NCI-H187 treated with DMSO at 0.1 percent for 48 hours (cell line): ENCODE measurements at places on chromosomes 5 and 9.

DNA sequence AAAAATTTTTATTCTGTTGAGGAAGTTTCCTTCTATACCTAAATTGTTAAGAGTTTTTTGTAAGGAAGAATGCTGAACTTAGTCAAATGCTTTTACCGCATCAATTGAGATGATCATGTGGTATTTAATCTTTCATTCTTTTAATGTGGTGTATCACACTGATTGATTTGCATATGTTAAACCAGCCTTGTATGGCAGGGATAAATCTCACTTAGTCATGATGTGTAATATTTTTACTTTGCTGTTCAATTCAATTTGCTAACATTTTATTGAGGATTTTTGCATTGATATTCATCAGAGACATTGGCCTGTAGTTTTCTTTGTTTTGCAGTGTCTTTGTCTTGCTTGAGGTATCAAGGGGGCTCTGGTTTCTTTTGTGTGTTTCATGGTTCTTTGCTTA, 125.3 kb upstream of the MEF2C start:
- DNase-seq: no peak

DNA sequence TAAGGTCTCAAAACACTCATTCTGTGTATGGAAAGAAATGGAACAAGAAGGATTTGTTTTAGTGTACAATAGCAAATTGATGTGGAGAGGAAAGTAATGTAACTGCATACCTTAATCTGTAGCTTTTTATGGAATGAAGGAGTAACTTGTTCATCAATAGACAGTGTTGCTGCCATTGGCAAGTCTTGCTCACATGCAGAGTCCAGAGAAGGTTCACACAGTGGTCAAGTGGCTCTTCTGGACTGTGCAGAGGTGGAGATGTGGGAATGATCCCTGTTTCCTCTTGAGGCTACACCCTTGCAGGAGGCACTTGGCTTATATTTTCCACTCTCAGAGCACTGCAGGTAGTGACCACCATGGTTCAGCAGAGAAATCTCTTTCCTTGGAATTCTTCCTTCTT, 132.9 kb upstream of the ANKH start:
- no peak for DNase-seq

GRCh38 chr5:82513738-82514137, 235.6 kb upstream of the RPS23 start:
- DNase-seq: no peak

- no peak for DNase-seq
Measured at GRCh38 chr5:142692321-142692894, 6.5 kb upstream of the FGF1 start.

- DNase-seq: no peak
Measured at GRCh38 chr5:4093236-4093635, 497.6 kb downstream of the IRX1 start.

GRCh38 chr9:110700953-110701352, 32.4 kb downstream of the MUSK start:
- no peak for DNase-seq

- no peak for DNase-seq
Measured at GRCh38 chr5:94243612-94244011, 374.8 kb downstream of the KIAA0825 start.

- DNase-seq: no peak
Measured at GRCh38 chr5:42228279-42228678, 195.0 kb upstream of the GHR start.

DNA sequence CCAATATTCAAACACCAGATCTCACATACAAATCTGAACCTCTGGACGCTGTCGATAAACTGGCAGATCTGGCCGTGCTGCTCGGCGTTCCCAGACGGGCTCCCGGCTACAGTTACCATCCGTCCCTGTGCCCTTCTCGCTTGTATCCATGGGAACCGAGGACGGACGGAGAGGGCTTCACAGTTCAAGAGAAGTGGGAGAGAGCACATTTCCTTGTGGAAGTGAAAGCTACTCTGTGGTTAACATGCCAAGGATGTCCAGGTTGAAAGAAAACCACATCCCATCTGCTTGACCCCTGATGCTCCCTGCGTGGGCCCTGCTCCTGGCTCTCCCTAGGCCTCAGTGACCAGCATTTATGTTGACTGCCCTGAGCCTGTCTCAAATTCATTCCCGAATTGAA, 6.3 kb upstream of the DBN1 start:
- no peak for DNase-seq

DNA sequence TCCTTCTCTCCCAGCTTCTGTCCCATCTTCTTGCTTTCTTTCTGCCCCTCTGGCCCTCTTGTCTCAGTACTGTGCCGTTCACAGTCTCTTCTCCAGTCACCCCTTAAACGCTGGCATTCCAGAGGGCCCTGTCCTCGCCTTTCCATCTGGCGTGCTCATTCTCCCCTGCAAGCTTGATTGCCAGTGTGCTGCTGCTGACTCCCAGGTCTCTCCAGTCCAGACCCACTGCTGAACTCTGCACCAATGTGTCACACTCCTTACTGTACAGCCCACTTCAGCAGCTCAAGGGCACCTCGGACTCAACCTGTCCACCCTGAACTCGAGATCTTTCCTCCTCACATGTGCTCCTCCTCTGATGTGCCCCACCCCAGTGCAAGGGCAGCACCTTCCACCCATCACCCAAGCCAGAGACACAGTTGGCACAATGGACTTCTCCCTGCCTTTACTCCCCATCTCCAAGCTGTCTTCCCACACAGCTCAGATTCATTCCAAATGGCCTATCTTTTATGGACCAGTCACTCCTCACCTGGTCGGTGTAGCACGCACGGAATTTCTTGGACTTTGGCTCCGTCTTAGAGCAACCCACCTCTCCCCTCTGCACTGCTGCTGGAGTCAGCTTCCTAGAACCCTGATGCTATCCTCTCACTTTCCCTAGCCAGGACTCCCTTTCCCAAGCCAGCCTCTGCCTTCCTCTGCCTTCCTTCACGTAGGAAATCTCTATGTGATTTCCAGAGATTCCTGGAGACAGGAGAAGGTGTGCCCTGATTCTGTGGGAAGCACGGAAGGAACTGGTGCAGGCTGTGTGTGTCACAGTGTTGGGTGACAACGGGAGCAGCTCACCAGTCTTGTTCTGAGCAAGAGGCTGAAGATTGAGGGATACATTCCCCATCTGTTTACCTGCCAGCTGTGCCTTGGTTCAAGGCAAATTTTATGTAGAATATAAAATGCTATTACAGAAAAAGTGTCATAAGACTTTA, 26.0 kb upstream of the SLC2A8 start:
- no peak for DNase-seq

- no peak for DNase-seq
Measured at GRCh38 chr9:124726886-124727285, 44.2 kb downstream of the NR6A1 start.

GRCh38 chr5:80010754-80011392, 19.8 kb upstream of the MTX3 start:
- no peak for DNase-seq

DNA sequence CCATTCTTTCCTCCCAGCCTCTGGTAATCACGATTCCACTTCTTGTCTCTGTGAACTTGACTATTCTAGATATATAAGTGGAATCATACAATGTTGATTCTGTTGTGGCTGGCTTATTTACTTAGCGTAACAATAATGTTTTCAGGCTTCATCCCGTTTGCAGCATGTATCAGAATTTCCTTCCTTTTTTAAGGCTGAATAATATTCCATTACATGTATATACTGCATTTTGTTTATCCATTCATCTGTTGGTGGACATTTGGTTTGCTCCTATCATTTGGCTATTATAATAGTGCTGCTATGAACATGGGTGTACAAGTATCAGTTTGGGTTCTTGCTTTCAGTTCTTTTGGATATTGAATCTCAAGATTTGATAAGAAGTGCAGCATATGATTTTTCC, 239.7 kb upstream of the ZNF608 start:
- no peak for DNase-seq

DNA sequence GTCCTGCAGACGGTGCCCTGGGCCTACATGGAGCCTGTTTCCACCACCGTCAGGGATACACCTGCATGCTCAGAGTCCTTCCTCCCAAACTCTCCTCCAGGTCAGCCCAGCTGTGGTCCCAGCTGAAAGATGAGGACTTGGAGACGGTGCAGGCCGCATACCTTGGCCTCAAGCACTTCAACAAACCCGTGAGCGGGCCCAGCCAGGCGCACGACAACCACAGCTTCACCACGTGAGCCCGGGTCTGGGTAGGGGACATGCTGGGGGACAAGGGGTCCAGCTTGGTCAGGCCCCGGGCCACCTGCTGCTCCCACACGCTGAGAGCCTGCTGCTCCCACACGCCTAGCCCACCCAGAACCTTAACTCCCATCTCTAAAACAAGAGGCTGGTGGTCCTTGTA, 16.6 kb upstream of the CARD19 start:
- no peak for DNase-seq

DNA sequence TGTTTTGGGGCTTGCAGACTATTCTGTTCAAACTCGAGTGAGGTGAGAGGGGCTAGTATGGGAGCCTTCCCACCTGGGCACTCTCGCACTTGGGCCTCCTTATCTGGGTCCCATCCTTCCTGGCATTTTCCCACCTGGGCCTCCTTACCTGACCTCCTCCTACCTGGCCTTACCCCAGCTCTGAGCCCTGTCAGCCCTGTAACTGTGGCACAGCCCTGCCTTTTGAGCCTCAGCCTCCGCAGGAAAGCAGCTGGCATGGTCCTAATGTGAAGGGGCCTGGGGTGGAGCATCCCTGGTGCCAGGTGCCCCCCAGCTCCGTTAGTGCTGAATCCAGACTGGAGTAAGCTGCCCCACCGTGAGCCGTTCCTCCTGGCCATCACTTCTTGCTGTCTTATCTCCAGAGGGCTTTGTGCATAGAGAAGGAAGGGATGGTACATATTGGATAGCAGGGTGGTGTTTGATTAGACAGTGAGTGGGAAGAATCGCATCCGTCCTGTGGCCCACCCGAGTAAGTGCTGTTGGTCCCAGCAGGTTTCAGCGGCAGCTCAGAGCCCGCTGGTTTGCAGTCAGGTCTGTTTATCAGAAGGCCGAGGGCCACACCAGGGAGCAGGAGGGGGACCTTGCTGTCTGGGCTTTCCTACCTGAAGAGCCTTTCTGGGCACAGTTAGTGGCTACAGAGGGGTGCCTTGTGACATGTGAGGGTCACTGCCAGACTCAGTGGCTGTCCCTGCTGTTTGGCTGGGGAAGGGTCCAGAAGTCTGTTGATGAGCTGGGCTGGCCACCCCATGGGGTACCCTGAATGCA, 76.5 kb downstream of the WNK2 start:
- DNase-seq: no peak

- peak; percentile 6 for DNase-seq
Measured at GRCh38 chr9:112836394-112836793, 54.3 kb downstream of the SLC46A2 start.

- DNase-seq: no peak
Measured at GRCh38 chr9:89309166-89309565, 1.8 kb upstream of the CKS2 start.

- no peak for DNase-seq
Measured at GRCh38 chr5:61702784-61703183, 370.7 kb downstream of the ZSWIM6 start.

DNA sequence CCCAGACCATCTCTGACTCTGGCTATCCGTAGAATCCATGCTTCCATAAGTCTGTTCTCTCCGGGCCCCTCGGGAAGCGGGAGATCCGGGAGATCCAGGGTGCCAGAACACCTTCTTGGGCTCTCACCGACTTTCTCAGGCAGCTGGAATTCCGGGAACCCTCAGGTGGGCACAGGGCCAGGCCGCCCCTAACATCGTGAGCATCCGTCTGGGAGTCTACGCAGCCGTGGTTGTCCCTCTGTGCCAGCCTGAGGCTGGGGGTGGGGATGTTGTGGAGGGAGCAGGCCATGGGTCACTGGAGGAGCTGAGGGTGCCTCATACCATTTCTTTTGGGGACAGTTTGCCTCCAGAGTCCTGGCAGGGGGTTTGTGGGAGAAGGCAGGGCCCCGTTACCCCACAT, 92.3 kb upstream of the COL5A1 start:
- no peak for DNase-seq

DNA sequence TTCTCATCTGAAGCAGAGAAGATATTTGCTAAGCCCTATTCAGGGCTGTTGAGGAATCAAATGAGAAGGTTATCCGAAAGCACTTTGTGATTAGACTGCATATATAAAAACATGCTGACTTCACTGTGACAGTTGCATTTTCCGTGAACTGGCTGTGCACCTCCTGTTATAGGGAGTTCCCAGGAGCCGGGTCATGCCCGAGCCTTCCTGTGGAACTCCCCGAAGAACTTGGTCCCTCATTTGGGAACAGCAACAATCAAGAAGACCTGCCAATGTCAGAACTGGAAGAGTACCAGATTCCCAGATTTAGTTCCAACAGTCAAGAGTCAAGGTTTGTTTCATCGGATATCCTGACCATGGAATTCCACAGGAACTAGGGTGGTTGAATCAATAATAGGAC, 130.4 kb upstream of the RAI14 start:
- no peak for DNase-seq

DNA sequence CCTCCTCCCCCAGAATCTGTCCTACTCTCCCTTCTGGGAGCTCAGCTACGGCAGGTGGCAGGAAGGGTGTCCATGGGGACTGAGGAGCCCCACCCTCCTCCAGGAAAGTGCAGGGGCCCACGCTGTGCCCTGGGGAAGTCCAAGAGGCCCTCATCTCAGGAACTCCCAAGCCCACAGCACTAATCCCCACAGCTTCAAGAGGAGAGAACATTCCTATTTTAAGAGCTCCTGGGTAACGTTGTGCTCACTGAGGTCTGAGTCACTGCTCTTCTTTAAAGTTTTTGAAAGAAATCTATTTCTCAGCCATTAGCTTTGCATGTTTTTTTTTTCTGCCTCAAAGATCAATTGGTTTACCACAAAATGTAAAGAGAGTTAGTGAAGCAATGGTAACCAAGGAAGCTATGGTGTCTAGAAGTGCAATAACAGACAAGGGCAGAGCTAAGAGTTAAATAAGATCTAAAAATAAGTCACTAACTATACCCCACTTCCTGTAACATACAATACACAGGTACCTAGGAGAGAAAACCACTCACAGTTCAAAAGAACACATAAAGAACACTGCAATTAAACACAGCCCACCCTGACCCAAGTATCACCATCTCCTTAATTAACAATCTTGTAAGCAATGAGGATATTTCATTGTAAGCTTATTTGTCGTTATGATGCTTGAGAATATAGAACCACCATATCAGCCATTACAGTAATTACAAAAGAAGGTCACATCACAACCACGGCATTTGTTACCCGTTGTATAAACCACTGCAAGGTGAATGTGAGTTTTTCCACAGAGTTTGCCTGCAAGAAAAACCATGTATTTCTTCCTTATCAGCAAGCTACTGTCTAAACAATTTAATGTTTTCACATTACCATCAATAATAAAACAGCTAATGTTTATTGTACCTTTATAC, 382.3 kb upstream of the SLC30A5 start:
- no peak for DNase-seq

- DNase-seq: no peak
Measured at GRCh38 chr9:13898957-13899356, 415.0 kb downstream of the NFIB start.

DNA sequence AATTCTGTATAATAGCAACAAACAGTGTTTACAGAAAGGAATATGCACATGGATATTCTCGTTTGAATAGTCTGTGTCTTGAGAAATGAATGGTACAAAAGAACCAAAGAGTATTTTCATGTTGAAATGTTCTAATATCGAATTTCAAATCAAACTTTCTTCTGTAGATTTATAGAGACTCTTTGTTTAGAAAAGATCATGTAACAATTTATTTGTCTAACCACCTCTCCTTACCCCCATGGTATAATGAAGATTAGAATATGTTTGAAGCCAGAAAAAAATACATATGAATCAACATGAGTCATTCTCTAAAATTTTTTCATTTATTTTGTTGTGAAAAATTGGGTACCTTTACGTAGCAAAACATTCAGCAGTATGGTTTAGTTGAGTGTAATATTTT, 285.6 kb downstream of the PRR16 start:
- DNase-seq: no peak

- no peak for DNase-seq
Measured at GRCh38 chr5:172178991-172179989, 8.7 kb downstream of the STK10 start.

GRCh38 chr5:1330146-1330846, 14.6 kb downstream of the CLPTM1L start:
- no peak for DNase-seq
